ENCODE measurements at places on chromosomes 12 and 14.

GRCh38 chr14:43872222-43872621 lies 634.9 kb downstream of the FSCB start:
- no peak for DNase-seq

DNA sequence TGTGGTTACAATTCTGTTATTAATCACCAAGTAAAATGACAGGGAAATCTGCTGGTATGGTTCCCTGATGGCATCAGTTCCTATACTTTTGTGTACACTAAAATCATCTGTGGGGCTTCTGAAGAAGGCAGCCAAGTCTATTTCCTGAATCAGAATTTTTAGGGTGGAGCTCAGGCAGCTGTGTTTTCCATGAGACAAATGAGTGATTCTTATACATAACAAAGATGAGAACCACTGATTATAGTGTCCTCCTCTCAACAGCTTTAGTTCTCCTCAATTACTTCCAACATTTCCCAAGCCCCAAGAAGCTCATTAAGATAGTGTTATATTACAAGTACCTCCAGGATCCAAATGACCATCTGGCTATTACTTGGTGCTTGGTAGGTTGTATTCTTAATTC lies 64.5 kb upstream of the USP44 start:
- no peak for DNase-seq

- no peak for DNase-seq
Observed at GRCh38 chr12:13001775-13002040, 1.6 kb upstream of the HEBP1 start.

DNA sequence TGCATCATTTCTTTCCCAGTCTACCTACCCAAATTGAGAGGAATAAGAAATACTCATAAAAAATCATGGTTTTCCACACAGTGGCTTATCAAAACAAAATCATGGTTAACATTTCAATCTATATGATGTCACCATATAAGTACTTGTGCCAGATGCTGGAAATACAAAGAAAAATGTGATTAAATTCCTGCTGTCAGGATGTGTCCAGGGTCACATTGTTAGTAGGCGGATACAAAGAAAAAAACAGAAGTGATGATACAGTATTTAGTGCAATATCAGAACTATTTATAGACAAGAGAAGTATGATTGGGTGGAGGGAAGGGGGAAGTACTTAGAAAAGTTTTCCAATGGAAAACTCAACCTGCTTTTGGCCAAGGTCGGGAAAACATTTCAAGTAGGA lies 47.0 kb upstream of the OR6J1 start:
- no peak for DNase-seq

GRCh38 chr14:77763316-77763715 lies 2.4 kb upstream of the SNW1 start:
- no peak for DNase-seq

- peak; percentile 53 for DNase-seq
Observed at GRCh38 chr12:68905733-68906132, 27.2 kb downstream of the CPM start.

DNA sequence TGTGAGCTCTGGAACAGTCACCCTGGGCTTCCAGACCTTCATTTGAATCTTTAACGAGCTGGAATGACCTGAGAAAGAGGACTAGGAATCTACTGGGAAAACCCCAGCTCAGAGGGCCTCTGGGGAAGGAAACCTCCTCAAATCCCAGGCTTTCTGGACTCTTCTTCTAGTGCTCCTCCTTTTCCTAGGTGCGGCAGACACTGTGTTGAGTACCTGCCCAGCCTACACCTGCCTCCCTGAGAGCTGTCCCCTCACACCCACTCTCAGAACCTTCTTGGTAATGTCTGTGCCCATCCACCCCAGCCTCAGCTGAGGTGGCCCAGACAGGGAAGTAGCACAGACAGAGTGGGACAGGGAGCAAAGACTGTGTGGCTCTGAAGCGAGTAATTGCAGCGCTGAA lies 47.9 kb upstream of the TMEM263 start:
- no peak for DNase-seq

DNA sequence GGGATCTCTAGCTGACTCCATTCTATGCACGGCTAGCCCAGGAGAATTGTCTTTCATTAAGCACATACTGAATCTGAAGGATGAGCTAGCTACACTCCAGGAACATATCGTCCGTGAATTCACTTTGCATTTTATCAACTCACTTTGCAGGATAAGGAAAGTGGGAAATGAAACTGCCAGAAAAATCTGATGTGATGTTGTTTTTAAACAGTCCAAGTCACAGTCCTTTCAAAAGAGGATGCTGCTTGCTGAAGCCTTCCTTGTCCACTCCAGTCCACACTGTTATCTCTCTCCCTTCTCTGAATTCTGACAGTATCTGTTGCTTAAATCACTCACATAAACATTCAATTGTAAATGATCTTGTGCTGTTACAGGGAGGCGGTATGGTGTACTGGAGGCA lies 12.7 kb upstream of the TMCC3 start:
- DNase-seq = no peak

GRCh38 chr14:85079842-85080730 lies 449.9 kb upstream of the FLRT2 start:
- no peak for DNase-seq

GRCh38 chr14:50944647-50945413 lies 547 bp upstream of the PYGL start:
- peak; percentile 35 for DNase-seq

GRCh38 chr12:54148560-54149429 lies 40.0 kb downstream of the SMUG1 start:
- DNase-seq = no peak

DNA sequence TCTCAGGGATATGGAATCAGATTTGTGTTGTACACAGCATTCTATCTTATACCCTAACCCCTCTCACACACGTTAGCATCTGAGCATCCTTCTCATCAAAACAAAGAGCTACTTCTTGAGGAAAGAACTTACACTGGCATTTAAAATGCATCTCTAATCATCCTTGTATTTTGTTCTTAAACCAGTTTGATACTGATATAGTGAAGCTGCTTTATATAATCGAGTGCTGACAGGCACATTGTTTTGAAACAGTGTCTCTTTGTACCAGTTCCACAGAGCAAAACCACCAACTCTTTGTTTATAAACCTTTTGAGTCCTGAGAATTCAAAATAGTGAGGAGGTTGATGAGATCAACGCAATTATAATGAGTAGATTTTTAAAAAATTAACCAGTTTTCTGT lies 8.8 kb downstream of the GPR33 start:
- DNase-seq = no peak

DNA sequence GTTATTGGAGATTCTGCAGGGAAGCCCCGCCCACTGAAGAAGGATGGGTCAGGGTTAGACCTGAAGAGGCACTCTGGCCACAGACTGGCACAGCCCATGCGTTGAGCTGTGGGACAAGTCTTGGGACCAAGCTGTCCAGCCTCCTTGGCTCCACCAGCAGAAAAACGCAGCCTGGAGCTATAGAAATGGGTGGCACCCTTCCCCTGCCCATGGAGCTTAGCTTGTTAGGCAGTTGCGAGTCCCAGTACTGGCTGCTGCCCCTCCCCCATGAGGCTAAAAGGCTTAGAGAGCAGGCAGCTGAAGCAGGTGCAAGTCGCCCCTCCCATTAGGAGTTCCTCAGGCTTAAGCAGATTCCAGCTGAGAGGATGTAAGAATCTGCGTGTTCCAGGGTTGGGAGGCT lies 1124.0 kb upstream of the TMEM132C start:
- DNase-seq = no peak

DNA sequence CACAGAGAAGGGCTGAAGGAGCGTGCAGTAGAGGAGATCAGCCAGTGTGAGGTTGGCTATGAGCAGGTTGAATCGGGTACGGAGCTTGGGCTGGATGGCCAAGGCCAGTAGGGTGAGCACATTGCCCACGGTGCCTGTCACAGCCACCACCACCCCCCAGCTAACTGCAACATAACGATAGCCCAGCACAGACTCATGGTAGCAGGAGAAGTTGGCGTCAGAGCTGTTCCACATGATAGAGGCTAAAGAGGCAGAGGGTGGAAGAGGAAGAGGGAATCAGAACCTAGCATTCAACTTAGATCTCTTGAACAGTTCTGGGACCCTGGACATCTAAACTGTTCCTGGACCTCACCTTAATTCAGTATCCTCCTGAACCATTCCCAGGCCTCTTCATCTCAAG lies 668 bp downstream of the GPR84 start:
- DNase-seq = no peak

- peak; percentile 7 for DNase-seq
Observed at GRCh38 chr14:20539906-20540305, 20.9 kb downstream of the RNASE9 start.

DNA sequence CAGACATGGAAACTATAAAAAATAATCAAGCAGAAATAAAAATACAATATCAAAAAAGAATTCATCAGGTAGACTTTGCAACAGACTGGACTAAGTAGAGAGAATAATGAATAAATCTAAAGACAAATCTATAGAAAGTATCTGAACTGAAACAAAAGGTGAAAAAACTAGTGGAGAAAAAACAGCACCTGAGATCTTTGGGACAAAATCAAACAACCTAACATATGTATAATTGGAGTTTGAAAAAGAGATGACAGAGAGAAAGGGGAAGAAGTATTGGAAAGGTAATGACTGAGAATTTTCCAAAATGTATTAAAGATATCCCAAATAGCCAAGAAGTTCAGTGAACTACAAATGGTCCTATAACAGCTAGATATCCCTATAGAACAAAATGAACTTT lies 245.4 kb downstream of the IPO8 start:
- no peak for DNase-seq

DNA sequence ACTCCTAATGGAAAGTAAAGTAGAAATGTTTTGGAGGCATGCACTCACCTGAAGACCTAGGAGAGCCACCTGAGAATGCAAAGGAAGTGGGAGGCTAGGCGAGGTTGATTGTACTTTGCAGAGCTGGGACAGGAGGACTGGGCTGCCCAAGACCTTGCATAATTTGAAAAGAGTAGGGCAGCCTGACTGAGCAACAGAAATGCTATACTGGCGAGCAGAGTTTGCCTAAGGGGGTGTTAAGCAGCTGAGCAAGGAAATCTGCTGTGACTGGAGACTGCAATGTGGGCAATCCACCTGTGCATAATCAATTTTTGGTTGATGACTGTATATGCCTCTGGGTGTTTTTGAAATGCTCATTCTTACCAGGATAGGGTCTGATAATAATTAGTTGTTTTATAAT lies 834.1 kb downstream of the TRHDE start:
- no peak for DNase-seq

GRCh38 chr12:108129017-108129812 lies at the start of gene WSCD2:
Gene WSCD2 (plus strand): TSS chr12:108129288. CDS start chr12:108195833, 66,545 bp downstream.
- peak; percentile 78 for DNase-seq

DNA sequence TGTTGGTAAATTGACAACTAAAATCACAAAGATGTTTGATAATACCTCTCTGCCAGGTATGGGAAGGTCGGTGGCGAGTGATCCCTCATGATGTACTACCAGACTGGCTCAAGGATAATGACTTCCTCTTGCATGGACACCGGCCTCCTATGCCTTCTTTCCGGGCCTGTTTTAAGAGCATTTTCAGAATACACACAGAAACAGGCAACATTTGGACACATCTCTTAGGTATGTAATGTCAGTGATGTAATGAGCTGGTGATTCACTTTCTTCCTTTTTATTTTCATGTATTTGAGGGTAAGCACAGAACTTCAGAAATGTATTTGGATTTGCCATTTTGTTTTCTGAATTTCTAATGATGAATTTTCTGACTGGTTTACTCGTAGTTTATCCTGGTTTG lies 42.6 kb upstream of the LRTM2 start:
- no peak for DNase-seq

DNA sequence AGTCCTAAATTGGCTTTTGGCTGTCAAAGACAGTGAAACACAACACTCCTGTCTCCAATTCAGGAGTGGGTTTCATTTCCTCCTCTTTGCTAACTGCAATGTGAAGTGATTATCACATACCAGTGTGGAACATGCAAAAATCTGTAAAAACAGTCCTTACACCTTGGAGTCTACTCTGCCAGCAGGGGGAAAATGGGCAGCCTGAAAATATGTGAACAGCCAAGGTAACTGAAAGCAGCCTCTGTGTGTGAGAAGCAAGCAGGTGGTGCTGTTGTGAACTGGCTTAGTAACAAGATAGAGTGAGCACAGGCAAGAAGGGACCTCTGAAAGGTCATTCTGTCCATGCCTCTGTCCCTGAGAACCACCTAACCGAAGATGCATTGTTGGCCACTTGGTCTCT lies 6.0 kb downstream of the PRMT8 start:
- no peak for DNase-seq

GRCh38 chr14:101196051-101196712 lies 292.7 kb upstream of the RTL1 start:
- DNase-seq = no peak

DNA sequence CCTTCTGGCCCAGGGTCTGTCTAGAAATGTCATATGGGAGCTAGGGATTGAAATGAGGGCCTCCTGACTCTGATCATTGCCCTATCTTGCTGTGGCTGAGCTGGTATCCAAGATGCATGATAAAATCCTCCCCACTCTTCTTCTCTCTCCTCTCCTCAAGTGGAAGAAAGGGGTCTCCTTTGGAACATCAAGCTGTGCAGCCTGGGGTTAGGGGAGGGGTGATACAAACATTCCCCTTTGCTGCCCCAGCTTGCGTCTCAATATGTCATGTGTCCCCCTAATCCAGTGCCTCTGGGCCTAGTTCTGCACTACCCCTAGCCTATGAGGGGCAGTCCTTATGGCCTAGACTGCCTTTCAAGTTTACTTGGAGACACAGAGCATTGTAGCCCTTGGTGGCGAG lies 8.5 kb downstream of the RDH16 start:
- no peak for DNase-seq

DNA sequence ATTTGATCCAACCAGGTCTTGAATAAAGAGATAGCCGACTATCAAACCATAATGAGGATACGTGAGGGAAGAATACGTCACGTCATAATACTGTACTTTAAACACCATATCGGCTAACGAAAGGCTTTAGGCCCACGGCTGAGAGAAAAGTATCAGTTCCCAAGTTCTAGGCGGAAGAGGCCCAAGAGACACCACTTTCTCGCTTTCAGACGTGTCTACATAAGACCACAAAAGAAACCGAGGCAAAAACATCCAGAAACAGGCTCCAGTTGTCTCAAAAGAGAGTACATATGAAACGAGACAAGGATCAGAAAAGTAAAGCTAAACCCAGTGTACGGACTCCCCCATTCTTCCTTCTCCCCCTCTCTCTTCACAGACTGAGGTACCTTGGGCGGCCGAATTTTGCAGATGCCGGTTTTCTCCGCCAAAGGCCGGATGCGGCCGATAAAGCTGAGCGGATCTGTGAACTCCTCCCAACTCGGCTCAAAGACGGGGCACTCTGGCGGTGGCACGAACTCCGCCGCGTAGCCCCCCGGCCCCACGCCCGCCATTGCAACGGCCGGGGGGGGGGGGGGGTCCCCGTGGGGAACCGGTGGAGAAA lies 479 bp downstream of the KDM5A start:
- DNase-seq = peak; percentile 65

- DNase-seq = no peak
Observed at GRCh38 chr14:59107819-59108218, 80.6 kb upstream of the DAAM1 start.

Data from hematopoietic multipotent progenitor cell treated with erythropoietin and hydrocortisone succinate and interleukin-3 and kit ligand, for 6 days (in vitro differentiated cells).